ENCODE measurements at places on chromosomes 4 and X. TPM values are rescaled to one million over a fixed set of nuclear protein-coding genes. Genes with fewer than 3 reads are reported as not detected.

NCAPG gene
- 22.2 TPM for total RNA-seq

EGF gene
- 1.3 TPM for total RNA-seq

H2BW2 gene
- total RNA-seq = not detected

STAP1 gene
- not detected for total RNA-seq

ZNF711 gene
- 0.87 TPM for total RNA-seq

MTMR8 gene
- total RNA-seq = 0.11 TPM

UGT2B15 gene
- total RNA-seq = not detected

CDKL5 gene
- 5.5 TPM for total RNA-seq

MAGEA8 gene
- total RNA-seq = not detected

CLGN gene
- total RNA-seq = 29.0 TPM

DIPK2B gene
- total RNA-seq = 0.11 TPM

C4orf51 gene
- not detected for total RNA-seq

GPR143 gene
- not detected for total RNA-seq

TMSB15A gene
- 8.7 TPM for total RNA-seq

MTCP1 gene
- total RNA-seq = 4.0 TPM

HSFX4 gene
- not detected for total RNA-seq

CDX4 gene
- total RNA-seq = not detected

PARM1 gene
- 0.66 TPM for total RNA-seq

PCDH18 gene
- 82.2 TPM for total RNA-seq

TBC1D25 gene
- 3.9 TPM for total RNA-seq

Measured in uterine smooth muscle cell (primary cell).